NCI-H82 (cell line): ENCODE measurements at places on chromosomes 3 and 15.

GRCh38 chr3:182969277-182969676 is 11.1 kb downstream of the DCUN1D1 start:
- no peak for DNase-seq

DNA sequence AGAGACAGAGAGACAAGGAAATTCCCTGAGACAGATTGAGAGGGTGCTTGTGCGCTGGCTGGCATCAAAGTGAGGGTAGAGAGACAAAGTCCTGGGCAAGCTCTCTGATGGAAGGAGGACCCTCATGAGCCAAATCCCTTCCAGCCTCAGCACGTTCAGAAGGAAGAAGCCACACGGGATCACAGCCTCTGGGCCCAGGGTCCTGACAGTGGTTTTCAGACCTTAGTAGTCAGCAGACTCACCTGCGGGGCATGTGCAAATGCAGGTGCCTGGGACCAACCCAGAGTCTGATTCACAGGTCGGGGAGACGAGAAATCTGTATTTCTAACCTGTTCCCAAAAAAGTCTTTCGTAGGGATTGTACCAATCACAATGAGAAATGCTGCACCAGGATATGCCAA is 15.2 kb upstream of the KY start:
- no peak for DNase-seq

GRCh38 chr3:188362405-188362831 is 208.5 kb downstream of the LPP start:
- no peak for DNase-seq

GRCh38 chr15:75138016-75138999 is 63.4 kb upstream of the C15orf39 start:
- no peak for DNase-seq

DNA sequence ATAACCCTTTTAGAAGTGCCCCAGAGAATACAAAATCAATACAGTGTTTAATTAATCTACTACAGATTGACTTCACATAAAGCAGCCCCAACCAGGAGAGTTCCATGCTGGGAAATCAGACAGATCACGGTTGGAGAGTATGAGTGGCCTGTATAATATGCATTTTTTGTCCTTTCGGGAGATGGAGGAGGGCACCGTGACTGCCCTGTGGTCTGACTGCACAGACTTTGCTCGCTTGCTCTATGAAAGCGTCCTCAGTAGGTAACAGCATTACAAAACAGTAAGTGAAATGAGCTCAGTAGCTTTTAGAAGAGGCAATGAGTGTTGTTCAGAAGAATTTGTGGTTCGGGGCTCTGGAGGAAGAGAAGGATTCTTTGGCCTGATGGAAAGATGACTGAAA is 34.2 kb upstream of the SKIL start:
- no peak for DNase-seq

- DNase-seq, result no peak
Observed at GRCh38 chr15:78007211-78007931, 70.1 kb downstream of the TBC1D2B start.

DNA sequence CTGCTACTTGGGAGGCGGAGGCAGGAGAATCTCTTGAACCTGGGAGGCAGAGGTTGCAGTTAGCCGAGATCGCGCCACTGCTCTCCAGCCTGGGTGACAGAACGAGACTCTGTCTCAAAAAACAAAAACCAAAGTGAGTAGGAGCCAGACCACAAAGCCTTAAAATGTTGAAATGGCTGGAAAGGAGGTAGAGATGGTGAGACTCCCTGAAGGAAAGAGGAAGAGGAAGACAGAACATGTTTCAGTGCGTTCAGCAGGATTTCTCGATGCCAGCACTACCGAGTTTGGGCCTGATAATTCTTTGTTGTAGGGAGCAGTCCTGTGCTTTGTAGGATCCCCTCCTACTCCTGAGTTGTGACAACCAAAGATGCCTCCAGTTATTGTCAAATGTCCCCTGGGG is 189.9 kb downstream of the AKAP13 start:
- DNase-seq, result no peak

DNA sequence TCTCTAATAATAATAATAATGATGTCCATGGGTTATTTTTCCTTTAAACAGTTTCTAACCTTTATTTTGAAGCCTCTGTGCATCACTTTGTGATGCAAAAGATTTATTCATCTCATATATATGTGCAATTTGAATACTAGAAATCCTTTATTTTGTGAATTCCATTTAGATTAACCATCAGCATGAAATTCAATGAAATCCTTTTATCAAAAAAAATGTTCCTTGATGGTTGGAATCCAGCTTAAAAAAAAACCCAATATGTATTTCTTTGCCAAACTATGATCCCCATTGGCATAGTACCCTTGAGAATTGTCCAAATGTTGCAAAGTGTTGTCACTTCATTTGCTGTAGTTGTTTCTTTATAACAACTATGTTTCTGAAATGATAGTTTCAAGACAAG is 7.4 kb downstream of the TBC1D23 start:
- DNase-seq, result no peak

- DNase-seq, result peak; percentile 71
Observed at GRCh38 chr15:42723068-42723467, 13.9 kb downstream of the CDAN1 start.

DNA sequence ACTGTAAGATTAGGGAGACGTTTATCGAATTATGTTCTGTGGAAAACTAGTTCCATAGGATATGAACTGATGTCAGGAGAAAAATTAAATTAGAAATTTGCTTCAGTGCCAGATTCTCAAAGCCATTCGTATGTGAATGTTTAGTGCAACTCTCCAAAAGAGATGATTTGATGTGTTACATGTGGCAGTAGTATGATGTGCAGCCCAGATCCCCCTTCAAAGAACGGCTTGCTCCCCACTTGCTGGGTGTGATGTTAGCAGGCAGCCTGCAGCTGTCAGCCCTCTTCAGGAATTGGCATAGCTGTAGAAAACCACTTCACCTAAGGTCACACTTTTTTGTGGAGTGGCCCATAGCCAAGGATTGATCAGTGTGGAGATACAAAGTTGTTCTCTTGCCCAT is 127.0 kb upstream of the CCDC54 start:
- no peak for DNase-seq

GRCh38 chr3:45547764-45548680 is 46.5 kb upstream of the LIMD1 start:
- no peak for DNase-seq

DNA sequence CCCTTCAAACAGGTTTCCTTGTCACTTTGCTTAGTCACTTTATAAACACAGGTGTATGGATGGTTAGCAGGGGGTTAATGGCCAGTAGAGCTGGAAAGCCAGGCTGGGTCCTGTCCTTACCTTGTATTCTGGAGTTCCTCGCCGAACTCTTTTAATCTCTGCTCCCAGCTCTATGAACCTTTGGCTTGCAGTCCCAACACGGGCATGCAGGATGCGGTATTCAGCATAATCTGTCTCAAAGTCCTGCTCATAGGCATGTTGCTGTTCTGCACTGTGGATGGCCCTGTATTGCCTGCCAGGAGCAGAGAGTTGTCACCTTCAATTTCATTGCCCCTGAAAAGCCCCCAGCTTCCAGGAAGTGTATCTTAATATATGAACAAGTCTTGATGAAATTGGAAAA is 2.7 kb downstream of the ELL3 start:
- DNase-seq, result no peak

GRCh38 chr3:134008630-134009156 is 21.0 kb downstream of the SLCO2A1 start:
- no peak for DNase-seq

DNA sequence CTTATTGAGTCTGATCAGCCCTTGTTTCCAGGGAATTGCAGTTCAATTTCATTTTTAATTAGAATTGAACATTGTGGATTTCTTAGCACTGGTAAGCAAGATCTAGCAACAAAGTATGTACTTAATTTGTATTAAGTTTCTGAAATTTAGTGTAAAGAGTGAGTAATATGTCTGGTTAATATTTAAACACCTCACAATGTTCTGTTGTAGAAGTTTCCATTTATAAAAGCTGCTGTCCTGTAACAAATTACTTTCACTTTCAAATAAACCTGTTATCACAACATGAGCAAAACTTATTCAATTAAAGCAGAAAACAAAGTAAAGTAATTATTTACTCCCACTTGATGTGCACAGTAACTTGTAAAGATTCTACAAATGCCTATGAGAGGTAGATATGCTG is 448.5 kb downstream of the NAALADL2 start:
- no peak for DNase-seq

GRCh38 chr3:31240874-31241273 is 291.9 kb upstream of the STT3B start:
- no peak for DNase-seq

GRCh38 chr15:64894395-64895056 is 17.2 kb upstream of the ANKDD1A start:
- no peak for DNase-seq

DNA sequence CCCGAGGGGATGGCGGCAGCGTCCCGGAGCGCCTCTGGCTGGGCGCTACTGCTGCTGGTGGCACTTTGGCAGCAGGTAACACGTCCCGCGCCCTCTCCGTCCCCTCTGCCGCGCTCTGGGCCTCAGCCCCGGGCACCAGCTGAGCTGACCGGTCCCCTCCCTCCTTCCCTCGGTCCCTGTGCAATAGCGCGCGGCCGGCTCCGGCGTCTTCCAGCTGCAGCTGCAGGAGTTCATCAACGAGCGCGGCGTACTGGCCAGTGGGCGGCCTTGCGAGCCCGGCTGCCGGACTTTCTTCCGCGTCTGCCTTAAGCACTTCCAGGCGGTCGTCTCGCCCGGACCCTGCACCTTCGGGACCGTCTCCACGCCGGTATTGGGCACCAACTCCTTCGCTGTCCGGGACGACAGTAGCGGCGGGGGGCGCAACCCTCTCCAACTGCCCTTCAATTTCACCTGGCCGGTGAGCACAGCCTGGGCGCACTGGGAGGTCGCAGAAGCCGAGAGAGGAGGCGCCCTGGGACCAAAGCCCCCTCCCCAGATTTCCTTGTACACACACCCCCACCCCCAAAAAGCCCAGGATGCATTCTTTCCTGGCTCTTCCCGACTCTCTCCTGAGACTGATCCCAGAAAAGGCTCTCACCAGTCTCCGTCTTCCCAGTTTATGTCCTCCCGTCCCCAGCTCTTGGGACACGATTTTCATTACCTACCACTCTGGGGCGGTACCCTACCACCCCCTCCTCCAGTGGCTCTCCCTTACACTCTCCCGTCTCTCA is 705 bp downstream of the DLL4 start:
- DNase-seq, result peak; percentile 52

GRCh38 chr3:99509224-99509623 is 129.2 kb upstream of the COL8A1 start:
- no peak for DNase-seq

- no peak for DNase-seq
Observed at GRCh38 chr15:68428431-68428940, 3.5 kb downstream of the ITGA11 start.

GRCh38 chr15:92158426-92158825 is 235.3 kb upstream of the ST8SIA2 start:
- DNase-seq, result no peak

- no peak for DNase-seq
Observed at GRCh38 chr15:93312891-93313486, 224.0 kb upstream of the RGMA start.

- DNase-seq, result no peak
Observed at GRCh38 chr3:185297867-185298266, 44.0 kb upstream of the EHHADH start.

DNA sequence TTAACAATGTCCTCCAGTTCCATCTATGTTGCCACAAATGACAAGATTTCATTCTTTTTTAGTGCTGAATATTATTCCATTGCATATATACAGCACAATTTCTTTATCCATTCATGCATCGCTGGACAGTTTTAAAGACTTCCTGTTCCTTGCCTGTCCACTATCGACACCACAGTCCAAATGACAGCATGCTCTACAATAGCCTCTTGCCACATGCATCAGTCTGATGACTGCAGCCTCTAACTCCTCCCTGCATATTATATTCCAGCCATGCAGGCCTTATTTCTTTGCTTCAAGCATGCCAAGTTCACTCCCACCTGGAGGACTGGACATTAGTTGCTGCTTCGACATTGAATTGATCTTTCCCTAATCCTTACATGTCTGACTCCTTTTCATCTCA is 306.2 kb downstream of the FOXP1 start:
- DNase-seq, result no peak

- DNase-seq, result peak; percentile 10
Observed at GRCh38 chr15:63323798-63324563, 46.6 kb downstream of the APH1B start.

- peak; percentile 40 for DNase-seq
Observed at GRCh38 chr3:40719660-40720287, 195.0 kb downstream of the ZNF621 start.
